ENCODE measurements at places on chromosomes 4 and X.

DNA sequence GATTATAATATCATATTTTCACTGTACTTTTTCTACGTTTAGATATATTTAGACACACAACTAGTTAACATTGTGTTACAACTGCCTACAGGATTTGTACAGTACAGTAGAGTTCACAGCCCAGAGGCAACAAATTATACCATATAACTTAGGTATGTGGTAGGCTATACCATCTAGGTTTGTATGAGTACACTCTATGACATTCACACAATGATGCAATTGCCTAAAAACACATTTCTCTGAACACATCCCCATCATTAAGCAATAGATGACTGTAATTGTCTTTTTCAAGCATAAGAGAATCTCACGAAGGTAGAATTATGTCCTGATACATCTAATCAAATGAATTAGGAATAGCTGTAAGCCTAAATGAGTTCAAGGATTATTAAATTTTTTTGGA is 12.3 kb upstream of the TIGD2 start:
- DNase-seq, result no peak

GRCh38 chr4:146023334-146023967 is 84.8 kb upstream of the ZNF827 start:
- DNase-seq, result no peak

DNA sequence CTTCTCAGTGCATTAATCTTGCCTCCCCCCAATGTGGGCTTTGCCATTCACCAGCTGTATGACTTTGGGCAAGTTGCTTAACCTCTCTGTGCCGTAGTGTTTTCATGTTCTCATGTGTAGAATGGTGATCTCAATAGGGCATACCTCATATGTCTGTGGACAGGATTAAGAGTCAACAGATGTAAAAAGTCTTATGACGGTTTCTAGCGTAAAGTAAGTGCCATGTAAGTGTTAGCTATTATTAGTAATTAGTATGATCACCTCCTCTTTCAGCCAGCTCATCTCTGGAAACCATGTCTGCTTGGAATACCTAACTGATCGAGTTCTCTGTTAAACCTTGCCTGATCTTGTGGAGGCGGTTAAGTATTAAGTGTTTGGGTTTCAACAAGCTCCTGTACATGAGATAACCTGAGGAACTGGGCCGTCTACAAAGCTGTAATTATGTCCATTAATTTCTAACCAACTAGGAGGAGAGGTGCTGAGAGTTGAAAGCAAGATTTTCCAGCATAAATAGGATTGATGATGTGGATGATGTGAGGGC is 66.3 kb downstream of the TSC22D3 start:
- no peak for DNase-seq

DNA sequence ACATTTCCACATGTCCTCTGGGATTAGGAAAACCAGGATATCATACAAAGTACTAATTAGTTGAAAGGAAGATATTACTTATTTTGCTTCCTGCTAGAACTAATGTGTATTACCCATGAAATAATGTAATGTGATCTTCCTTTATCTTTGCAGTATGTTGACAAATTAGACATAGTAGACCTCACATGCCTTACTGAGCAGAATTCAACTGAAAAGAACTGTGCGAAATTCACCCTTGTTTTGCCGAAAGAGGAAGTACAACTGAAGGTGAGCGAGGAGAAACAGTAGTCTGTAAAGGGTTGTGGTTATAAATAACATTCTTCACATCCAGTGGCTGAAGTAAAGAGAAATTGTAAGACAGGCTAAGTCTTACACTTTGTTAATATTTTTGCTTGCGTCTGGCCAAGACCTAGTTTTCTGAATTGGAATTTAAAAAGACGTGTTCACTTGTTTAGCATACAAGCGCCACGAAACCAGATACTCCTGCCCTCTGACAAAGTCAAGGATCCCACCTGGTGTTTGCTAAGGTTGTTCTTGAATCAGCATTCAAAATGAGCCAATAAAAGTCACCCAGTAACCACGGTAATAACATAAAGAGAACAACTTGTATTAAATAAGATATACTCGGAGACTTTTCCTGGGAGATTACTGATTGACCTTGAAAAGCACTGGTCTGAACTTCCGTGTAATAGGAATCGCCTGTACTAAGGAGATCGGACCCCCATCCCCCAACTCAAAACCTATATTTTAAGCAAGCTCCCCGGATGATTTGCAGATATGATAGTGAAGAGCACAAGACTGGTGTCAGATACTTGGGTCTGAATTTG is 16.9 kb downstream of the STAP1 start:
- no peak for DNase-seq

DNA sequence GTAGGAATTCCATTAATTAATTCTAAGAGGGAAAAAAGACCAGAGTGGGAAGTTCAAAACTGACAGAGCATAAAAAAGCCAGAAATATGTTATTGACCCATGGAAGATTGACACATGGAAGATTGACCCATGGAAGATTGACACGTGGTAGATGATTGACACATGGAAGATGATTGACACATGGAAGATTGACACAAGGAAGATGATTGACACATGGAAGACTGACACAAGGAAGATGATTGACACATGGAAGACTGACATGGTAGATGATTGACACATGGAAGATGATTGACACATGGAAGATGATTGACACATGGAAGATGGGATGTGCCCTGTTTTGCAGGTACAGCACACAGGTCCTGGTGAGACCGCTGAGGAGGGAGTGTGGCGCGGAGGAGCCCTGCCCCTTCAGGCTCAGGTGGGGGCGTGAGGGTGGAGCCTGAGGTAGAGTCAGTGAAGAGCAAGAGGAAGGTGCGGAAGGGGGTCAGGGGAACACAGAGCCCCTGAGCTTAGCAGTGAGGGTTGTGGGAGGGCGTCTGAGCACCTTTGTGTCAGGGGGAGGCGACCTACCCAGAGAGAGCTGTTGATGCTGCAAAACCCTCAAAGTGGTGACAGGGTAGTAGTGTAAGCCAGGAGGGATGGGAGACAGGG is 15.8 kb upstream of the PDE6B start:
- DNase-seq, result no peak

DNA sequence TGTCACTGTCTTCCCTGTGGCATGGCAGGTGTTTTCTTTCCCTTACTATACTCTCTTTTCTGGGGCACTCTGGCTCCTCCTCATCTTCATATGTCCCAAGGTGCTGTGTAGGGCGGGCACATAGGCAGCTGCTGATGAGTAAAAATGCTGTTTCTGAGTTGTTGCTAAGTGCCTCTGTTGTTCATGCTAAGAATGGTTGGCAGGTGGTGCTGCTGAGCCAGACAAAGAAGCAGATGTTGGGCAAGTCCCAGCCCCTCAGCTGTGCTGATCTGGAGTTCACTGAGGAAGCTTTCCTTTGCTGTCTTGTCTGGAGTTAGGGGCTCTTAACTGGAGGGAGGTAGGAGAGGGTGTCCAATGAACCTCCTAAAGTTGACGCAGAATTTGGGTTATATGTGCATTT is 40.6 kb downstream of the HADH start:
- DNase-seq, result peak; percentile 22

DNA sequence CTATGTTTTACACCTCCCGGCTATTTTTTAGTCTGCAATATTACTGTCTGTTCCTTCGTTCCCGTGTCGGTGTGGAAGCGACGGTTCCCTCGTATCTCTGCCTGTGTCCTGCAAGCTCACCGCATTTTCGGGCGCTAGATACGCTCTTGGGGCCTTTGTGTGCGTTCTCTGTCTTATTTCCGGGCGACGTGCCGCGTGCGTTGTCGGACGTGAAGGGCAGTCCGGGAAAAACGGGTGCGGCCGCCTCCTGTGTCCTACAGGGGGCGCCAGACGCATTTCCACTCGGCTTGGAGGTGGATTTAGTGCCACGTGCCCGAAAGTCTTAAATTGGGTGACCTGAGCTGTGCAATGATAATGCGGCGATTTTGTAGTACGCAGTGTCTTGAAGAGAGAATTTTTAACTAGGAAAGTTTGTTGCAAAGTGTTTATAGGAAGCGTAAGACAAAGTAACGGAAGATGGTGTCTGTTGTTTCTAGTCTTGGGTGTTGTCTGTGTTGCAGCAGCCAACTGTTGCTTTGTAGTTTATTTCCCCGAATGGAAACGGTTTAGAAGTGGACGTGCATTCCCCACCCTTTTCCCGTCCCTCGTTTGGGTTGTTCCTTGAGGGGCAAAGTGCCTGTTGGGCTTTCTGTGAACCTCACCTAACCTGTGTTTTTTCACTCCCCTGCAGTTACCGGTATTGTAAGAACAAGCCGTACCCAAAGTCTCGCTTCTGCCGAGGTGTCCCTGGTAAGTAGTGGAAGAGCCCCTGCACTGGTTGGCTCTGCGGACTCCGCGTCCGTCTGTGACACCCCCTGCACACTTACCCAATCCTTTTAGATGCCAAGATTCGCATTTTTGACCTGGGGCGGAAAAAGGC is 720 bp downstream of the RPL10 start:
- DNase-seq, result peak; percentile 77

- no peak for DNase-seq
Measured at GRCh38 chrX:110568441-110568840, 209.8 kb downstream of the RTL9 start.

GRCh38 chr4:187617113-187617512 is 378.5 kb upstream of the ZFP42 start:
- DNase-seq, result no peak

DNA sequence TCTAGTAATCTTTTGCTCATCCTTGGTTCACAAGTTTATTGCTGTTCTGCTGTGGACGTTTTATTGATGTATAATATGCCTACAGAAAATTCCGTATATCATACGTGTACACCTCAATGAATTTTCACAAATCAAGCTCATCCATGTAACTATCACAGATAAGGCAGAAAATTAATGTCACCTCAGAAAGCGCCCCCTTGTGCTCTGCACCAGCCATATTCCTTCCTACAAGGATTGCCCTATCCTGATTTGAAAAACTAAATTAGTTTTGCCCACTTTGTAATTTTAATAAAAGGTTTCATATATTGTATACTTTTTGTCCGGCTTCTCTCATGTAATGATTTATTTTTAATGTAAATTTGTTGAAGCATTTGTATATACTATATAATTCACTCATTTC is 390.8 kb downstream of the ADGRL3 start:
- DNase-seq, result no peak

GRCh38 chr4:163662768-163663167 is 168.3 kb downstream of the TMA16 start:
- no peak for DNase-seq

DNA sequence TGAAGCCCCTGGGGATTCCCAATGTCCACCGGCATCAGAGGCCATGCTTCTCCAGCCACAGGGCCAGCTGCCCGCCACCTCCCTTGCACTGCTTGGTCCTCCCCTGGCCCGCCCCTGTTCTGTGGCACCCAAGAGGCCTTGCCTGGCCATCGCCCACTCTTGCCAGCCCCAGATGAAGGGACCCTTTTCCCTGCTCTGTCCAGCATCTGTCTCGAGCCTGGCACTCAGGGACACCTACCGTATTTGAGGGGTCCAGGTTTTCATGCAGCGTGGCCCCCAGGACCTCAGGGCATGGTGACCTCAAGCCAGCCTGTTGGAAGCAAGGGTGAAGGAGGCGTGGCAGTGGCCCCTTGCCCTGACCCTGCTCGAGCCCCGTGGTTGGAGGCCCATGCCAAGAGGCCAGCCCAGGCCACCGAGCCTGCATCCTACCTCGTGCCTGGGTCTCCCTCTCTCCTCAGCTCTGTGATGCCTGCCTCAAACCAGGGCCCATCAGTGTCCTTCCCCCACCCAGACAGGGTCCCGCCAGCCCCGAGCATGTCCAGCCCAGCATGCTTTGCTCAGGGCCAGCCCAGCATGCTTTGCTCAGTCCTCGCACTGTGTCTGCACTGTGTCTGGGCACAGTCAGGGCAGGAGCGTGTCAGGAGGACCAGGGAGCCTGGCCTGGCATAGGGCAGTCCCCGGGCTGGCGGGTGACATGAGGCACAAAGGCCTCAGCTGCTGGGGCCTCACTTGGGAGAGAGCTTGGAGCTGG is 14.3 kb upstream of the FGFR3 start:
- DNase-seq, result no peak

- DNase-seq, result no peak
Measured at GRCh38 chr4:145909773-145910172, 28.9 kb downstream of the ZNF827 start.

Data from putamen (tissue), 1 donor.